T47D (cell line): ENCODE measurements at places on chromosomes 7 and 10.
A peak's percentile ranks its signal among the peaks of the same experiment; 100 is the strongest.

DNA sequence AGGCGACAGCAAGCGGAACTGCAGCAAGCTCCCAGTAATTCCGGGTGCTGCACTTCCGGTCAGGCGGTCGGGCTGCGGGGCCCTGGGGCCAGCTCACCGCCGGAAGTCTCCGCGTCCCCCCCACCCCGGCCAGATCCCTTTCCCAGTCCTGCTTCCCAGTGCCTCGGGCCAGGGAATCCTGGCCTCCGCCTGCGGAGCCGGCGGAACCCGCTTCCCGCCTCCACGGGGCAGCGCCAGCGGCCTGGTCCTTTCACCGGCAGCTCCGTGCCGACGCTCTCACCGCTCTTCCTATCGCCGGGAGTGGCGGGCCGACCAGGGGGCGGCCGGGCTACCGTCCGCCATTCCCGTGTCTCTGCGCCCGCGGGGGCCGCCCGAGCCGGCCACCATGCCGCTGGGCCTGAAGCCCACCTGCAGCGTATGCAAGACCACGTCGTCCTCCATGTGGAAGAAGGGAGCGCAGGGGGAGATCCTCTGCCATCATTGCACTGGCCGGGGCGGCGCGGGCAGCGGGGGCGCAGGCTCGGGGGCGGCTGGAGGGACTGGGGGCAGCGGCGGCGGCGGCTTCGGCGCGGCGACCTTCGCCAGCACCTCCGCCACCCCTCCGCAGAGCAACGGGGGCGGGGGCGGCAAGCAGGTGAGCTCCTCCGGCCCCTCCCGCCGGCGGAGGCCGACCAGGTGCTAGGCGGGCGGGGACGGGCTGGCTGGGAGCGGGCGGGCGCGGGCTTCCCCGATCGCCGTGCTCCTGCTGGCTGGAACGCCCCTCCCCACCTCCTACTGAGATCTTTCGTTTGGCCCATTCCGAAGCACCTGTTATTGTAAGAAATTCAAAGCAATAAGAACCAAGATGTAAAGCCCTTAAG is at the start of gene GATAD1:
TSS of gene GATAD1 (plus strand) at position 138 of the 860 bp plus-strand sequence. CDS start at position 386, 248 bp downstream.
- DNase-seq, result peak; percentile 58

GRCh38 chr7:40531956-40532355 is 397.2 kb downstream of the SUGCT start:
- DNase-seq, result no peak

DNA sequence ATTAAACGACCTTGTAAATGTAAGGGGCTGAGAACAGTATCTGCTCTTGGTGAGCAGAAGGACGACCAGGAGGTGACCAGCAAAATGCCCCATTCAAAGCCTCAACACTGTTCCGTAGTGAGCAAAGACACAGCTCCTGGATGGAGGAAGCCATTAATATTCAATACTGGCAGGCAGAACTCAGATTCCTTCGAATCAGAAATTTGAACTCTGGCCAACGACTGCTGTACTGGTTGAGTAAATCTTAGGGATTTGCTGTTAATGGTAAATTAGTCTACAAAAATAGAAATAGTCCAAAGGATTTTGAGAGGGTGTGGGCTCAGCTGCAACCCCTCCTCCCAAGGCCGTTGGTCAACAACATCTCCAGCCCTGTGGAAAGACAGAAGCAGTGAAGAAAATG is 130.5 kb upstream of the PFKP start:
- DNase-seq, result no peak

DNA sequence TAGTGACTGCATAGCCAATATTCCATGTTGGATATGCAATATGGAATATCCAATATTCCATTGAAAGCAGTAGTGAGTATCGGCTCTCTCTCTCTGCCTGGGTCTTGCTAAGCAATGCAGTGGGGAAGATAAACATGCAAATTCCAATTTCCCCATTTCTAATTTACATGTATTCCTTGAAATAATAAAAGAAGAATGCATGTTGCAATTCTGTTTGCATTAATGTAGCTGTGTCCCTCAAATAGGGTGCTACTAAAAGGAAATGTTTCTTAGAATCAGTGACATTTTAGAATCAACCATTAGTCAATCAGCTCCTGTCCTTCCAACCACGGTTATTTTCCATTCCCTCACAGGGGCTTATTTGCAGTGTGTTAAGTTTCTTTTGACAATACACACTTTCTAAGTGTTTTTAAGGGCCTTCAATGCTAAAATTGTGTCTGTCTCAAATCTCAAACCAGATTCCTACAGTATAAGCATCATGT is 46.7 kb downstream of the AFAP1L2 start:
- no peak for DNase-seq

DNA sequence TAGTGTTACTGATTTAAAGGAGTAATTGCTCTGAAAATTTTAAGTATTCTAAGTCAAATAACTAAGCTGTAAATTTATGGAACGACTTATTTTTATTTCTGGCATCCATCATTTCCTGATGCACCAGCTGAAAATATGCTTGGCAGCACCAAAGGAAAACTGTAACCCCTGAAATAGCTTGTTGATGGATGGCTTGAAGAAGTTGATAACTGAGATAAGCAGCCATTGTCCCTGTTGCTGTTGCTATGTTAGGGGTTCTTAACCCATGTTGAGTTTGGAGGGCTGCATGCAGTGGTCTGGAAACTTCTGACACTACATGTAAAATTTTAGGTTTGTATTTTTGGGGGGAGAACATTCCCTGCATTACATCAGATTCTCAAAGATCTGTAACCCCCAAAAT is 30.6 kb downstream of the RPA3 start:
- no peak for DNase-seq
